ENCODE measurements at places on chromosomes 3 and 15.
A peak's percentile ranks its signal among the peaks of the same experiment; 100 is the strongest.

DNA sequence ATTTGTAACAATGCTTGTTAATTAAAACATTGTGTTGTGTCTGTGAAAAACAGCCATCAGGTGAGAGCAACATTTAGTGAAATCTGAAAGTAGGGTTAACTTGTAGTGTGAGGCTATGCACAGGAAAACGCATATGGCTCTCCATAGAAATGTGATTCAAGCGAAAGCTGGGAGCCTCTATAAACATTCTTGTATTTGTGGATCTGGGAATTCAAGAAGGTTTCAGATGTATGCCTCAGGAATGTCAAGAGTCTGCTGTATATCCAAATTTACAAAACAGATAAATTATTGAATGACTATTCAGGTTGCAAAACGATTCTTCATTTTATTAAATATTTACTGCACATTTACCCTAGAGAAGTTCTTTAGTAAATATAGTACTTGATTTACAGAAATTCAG, 166.0 kb downstream of the THSD4 start:
- DNase-seq, result no peak

- no peak for DNase-seq
Observed at GRCh38 chr3:58249358-58250092, 11.9 kb downstream of the ABHD6 start.

DNA sequence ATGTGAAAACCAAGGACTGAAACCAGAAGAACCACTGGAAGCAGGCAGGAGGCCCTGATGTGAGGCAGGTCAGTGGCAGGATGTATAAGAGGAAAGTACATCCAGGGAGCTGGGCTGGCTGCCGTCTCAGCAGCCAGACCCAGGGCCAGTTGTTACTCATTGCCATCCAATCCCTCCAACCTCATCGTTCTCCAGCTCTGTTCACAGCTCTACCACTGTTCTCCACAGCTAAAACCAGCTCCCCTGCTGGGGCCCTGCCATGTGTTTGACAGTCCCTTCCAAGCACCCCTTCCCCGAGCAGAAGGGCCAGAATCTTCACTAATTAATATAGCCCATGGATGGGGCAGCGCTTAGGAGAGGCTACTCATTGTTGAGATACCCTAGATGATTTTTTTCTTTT, 206.6 kb downstream of the MECOM start:
- DNase-seq, result no peak

- DNase-seq, result no peak
Observed at GRCh38 chr15:39376371-39376909, 204.4 kb upstream of the THBS1 start.

DNA sequence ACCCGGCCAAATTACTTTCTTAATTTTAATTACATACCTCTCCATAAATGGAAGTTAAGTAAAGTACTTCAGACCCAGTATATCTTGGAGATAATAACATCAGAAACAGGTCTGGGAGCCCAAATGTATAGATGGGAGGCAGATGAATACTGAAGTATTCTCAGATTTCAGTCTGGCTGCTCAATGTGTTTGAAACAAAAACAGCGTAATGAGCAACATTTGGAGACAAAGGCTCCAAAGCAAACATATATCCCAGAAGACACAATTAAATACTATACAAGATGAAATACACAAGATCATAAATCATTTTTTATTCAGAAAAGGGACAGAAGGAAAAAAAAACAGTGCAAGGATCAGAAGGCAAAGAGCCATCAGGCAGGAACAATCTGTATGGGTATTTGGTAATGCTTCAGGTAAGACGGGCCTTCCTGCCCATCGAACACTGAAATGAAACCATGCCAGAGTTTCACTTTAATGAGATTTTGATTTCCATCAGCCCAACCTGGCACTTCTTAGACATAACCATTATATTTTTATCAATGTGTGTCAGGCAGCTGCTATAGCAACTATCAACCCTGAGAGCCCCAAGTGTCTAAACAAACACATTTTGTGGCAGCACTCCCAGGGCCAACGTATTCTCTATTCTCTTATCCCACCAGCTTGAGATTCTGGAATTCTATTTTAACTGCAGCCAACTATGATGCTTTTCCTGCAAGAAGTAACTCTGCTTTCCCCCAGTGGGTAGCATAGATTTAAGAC, 210.8 kb downstream of the STT3B start:
- no peak for DNase-seq

DNA sequence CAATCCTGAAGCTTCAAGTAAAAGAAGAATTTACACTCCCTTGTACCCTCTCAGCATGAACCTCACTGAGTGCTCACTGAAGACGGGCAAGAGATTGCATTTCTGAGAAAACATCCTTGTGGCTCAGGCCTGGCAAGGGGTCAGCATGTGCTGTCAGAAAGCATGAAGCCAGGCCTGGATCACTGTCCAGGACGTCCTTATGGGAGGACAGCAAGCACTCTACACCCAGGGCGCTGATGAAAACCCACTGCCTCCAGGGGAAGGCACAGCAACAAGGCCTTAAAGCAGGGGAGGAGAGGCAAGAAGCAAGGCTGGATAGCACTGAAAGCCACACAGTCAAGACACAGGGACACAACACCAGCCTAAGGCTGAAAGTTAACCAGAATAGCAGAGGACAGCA, 315.4 kb downstream of the OCA2 start:
- DNase-seq, result peak; percentile 67

DNA sequence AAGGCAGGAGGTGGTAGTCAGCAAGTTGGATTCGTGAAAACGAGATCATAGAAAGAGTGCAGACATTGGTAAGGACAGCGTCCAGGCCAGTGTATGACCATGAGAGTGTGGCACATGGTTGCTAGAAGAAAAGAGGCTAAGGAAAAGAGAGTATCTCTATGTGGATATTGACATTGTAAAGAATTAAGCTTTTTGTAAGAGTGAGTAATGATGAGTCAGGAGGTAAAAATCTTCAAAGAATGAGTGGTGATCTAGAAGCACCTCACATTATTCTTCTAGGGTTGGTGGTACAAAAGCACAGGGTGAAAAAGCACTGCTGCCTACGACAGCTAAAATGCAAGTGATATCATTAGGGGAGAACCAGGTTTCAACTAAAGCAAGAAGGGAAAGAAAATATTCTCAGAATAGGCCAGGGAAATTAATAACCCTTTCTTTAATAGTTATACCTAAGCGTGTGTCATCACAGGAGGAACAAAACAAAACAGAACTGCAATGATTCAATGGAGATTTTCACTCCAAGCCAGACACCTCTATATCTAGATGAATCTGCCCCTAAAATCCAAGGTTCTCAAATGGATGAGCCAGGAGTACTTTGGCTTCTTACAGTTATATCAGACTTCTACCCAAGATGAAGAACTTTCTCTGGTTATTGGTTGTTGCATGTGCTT, 884.7 kb downstream of the NAALADL2 start:
- DNase-seq, result no peak

DNA sequence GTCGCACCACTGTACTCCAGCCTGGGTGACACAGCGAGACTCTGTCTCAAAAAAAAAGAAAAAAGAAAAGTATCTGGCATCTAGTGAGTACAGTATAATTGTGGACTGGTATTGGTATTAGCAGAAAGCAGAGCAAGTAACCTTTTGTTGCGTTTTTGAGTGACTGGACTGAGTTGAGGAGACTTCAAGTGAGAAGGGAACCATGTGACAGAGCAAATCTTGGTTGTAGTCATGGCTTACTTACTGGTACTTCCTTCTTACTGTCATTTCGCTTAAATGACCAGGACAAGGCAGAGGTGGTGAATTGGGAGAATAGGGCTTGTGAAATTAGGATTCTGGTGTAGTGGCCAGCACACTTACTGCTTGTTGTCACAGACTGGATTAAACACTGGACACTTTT, 20.6 kb downstream of the RTF1 start:
- DNase-seq, result no peak

- no peak for DNase-seq
Observed at GRCh38 chr3:87486115-87486514, 209.7 kb upstream of the POU1F1 start.

DNA sequence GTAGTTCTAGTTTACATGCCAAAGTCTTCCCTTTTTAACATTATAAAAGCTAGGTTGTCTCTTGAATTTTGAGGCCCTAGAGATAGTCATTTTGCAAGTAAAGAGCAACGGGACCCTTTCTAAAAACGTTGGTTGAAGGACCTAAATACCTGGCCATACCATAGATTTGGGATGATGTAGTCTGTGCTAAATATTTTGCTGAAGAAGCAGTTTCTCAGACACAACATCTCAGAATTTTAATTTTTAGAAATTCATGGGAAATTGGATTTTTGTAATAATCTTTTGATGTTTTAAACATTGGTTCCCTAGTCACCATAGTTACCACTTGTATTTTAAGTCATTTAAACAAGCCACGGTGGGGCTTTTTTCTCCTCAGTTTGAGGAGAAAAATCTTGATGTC, 21.3 kb downstream of the SLC35A5 start:
- no peak for DNase-seq

DNA sequence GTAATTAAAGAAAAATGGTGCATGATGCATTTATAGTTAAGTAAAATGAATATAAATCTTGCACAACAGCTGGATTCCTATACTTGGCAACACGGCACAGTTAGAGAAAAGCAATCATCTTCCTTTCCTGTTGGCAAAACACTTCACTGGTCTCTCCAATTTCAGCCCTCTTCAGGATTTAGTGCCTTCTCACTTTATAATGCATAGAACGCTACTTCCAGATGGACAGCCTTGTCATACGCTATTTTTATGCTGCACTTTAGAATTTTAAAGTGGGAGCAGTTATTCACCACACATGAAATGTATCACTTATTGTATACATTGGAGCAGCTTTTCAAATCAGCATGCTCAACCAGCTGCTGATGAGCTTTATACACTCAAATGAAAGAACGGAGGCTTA, 194.4 kb upstream of the GBE1 start:
- DNase-seq, result no peak

DNA sequence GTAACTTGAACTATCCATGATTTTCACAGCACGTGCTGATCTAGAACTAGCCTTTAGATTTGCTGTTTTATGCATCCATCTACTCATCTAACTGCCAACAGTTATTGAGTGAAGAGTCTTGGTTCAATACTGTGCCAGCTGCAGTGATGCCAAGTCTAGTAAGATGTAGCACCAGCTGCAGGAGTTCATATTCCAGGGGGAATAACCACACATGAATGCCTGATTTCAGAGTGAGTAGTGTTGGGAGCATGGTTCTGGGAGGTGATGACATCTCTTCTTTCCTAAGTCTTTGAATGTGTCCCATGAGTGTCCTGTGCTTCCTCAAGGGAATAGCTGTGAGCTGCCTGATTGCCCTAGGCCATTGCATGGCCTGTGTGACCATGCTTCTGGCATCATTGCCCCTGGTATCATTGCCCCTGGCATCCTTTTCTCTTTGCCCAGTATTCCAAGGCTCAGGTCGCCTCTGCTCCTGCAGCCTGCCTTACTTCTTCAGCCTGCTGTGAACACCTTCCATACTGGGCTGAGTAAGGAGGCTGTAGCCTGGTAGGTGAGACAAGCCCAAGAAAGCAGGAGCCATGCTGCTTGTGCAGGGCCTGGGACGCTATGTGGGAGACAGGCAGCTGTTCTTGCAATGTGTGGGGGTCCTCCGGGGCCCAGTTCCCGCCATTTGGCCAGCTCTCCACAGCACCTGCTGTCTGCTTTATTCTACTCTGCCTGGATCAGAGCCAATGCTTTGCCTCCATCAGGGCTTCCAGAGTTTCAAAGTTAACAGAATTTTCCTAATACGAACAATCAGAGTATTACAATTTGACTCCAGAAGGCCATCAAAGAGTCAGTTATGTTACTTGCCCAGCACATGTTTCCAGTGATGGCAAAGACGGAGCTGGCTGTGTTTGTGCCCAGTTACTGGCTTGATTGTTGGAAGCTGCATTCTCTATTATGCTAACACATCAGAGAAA, 73.2 kb downstream of the CLSTN2 start:
- DNase-seq, result peak; percentile 43

GRCh38 chr3:72079369-72079872, 294.5 kb upstream of the PROK2 start:
- DNase-seq, result no peak

DNA sequence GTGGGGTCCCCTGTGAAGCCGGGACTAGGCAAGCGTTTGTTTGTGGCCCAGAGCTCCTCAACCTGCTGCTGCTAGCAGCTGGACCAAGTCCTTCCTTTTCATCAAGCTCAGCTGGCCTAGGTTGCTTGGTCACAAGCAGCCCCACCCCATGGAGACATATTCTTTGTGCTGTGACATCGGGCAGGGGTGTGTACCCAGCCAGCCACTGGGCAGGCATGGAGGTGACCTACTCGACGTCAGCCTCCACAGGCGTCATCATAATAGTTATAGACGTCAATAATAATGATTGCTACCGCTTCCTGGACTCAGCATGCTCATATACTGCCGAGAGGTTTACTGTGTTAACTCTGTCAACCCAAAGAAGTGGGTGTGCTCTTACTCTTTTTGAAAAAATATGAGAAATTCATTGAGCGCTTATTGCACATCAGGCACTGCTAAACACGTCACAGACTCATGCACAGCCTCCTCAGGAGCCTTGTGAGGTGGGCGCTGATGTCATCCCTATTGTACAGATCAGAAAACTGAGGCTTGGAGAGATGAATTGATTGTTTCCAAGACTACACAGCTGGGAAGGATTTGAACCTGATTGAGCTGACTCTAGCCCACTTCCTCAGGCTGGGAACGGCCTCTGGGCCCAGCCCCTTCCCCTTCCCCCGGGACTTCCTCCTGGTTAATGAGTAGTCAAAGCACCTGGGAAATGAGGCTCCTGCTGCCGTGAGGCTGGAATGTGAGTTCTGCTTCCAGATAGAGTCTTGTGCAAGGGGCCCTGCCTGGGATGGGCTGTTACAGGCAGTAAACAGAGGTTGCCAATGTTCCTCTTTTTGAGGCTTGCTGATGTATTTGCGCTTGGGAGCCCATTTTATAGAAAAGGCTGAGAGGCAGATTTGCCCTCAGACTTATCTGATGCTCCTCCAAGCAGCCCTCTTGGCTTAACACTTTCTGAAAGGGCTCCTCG, 16.2 kb downstream of the SLC6A6 start:
- no peak for DNase-seq

DNA sequence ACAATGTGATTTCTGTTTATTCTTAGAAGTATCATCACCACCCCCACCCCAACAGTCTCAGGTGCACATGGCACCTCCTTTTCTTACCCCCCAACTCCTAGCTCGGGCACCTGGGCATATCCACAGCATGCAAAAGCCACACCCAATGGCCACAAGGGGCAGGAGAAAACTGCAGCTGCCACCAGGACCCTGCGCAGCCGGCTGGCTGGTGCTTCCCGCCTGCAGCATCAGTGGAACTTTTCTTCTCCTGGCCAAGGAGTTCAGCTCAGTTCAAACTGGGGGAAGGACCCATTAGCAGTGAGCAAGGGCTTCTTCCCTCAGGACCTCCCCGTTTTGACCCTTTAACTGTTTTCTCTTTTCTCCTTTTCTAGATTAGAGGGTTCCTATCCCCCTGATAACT, 44.8 kb downstream of the TM4SF18 start:
- DNase-seq, result no peak

GRCh38 chr3:50474717-50475116, 28.7 kb downstream of the CACNA2D2 start:
- no peak for DNase-seq

DNA sequence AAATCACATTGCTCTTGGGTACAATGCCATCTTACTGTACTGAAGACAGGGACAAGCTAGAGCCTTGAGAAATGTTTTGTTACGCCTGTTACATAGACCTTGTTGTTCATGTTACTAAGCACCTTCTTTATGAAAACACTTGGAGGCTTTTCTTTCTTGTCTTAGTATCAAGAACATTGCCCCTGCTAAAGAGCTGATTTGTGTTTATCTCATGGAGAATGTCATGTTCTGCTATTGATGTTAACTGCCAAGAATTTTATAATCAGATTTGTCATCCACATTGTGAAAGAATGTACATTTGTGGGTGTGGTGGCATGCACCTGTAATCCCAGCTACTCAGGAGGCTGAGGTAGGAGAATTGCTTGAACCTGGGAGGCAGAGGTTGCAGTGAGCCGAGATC, 431.3 kb upstream of the MDFIC2 start:
- DNase-seq, result no peak

- DNase-seq, result no peak
Observed at GRCh38 chr3:177751770-177752169, 554.5 kb upstream of the TBL1XR1 start.
